ENCODE measurements at places on chromosomes 12 and 14.

- no peak for DNase-seq
Measured at GRCh38 chr14:93402951-93403350, 27.8 kb upstream of the UNC79 start.

DNA sequence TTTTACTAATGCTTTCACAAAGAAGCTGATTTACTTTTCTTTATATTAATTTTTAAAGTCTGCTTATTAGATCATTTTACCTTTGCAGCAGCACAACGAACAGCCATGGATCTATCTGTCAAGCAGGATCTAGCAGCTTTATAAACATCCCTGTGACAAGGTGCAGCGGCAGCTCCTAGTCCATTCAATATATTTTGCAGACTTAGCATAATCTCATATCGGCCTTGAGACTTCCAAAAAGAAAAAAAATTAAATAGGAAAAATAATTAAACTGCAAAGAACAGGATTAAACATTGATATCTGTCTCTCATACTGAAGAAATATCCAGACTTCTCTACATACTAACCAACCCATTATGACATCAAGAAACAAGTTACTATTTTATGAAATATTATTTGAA, 25.2 kb downstream of the HEATR5A start:
- no peak for DNase-seq

GRCh38 chr14:96102081-96102856, 63.1 kb downstream of the C14orf132 start:
- no peak for DNase-seq

- no peak for DNase-seq
Measured at GRCh38 chr12:125148316-125148715, 83.1 kb downstream of the AACS start.

DNA sequence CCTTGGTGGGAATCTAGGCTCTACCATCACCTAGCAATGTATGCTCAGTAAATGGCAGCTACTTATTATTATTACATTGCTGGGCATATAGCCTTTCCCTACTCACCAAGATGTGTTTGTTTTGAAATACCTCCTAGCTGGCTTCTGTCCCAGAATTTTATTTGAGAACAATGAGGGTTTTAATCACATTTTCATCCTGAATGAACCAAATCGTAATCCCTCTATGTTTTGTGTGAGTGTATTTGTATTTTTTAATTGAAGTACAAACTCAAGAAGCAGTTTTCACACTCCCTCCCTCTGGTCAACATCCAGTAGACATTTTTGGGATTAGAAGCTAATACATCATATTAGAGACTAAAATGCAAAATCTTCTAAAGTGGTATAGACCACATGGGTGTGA, 7.6 kb downstream of the SLC7A8 start:
- DNase-seq: no peak

DNA sequence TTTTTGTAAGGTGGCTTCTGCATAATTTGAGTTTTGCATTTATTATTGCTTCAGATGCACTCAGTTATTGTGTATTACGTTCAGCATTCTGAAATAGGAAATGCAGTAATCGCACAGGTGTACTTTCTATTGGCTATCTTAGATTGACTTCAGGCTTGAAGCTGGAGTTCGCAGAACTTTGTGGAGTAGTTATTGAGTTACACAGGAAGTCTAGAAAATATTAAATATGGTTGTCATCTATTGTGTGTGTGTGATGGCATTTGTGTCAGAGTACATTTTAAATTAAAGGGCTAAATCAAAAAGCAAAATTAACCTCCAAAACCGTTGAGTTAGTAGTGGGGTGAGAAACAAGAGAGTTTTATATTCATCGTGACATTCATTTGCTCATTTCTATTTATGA, 2.7 kb downstream of the ARID2 start:
- DNase-seq: no peak

GRCh38 chr12:3132636-3133404, 55.6 kb downstream of the TSPAN9 start:
- no peak for DNase-seq

All from globus pallidus (tissue), 1 donor.